ENCODE measurements at places on chromosomes 1 and 21. TPM values are rescaled to one million over a fixed set of nuclear protein-coding genes. Genes with fewer than 3 reads are reported as not detected.

The OR2T2 gene
- total RNA-seq: not detected

The RNF19B gene
- total RNA-seq: 29.2 TPM

The DOP1B gene
- total RNA-seq: 24.9 TPM

The CRP gene
- not detected for total RNA-seq

The SH2D1B gene
- total RNA-seq: not detected
